ENCODE measurements at places on chromosomes 5 and 9. TPM values are rescaled to one million over a fixed set of nuclear protein-coding genes. Genes with fewer than 3 reads are reported as not detected.

Gene LAMC3
- total RNA-seq = 0.20 TPM

Gene SLC6A19
- not detected for total RNA-seq

Gene HAPLN1
- total RNA-seq = not detected

Gene PLAC8L1
- total RNA-seq = not detected

Gene DNAJB5
- total RNA-seq = 8.3 TPM

Measured in mammary microvascular endothelial cell (primary cell).